ENCODE measurements at places on chromosomes 5 and 9.

DNA sequence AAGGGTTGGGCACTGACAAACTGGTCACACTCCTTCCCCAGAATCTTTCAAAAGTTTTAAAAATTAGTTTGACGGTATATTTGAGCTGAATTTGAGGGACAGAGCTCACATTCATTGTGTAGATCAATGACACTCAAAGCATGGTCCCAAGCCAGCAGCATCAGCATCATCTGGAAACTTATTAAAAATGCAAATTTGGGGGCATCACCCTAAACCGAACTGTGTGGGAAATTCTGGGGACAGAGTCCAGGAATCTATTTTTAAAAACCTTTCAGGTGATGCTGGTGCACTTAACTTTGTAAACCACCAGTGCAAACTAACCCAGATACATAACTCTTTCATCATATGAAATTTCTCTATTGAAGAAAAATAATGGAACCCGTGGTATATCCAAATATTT, 58.1 kb upstream of the MTAP start:
- DNase-seq = no peak

DNA sequence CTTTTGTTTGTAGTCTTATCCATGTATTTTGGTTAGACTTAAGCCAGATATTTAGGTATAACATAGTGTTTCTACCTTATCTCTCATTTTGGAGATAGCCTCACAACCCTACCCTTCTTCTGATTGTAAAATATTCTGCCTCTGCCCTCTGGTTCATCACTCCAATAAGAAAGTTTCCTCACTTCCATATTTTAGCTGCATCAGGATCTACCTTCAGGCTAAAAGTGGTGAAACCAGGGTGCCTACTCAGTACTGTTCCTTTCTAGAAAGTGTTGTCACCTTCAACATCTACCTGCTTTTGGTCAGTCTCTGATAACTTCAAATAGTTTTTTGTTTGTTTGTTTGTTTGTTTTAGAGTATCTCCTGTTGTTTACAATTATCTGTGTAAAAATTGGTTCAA, 294.6 kb downstream of the ANXA1 start:
- DNase-seq = no peak

DNA sequence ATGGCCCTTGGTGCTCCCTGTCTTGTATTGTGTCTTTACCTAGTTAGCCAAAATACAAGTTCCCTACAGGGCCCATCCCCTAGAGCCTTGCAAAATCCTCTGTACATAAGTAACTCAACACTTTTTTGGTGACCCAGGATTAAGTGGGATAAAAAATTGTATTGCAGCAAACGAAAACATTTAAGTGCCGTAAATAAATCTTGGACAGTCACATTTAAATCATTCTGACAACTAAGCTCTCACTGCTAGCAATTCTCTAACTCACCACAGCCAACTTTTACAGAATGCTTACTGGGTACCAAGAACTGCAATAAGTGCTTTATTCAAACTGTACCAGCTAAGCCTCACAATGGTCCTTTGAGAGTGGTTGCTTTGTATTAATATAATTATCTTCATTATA, 56.6 kb downstream of the GNAQ start:
- no peak for DNase-seq

DNA sequence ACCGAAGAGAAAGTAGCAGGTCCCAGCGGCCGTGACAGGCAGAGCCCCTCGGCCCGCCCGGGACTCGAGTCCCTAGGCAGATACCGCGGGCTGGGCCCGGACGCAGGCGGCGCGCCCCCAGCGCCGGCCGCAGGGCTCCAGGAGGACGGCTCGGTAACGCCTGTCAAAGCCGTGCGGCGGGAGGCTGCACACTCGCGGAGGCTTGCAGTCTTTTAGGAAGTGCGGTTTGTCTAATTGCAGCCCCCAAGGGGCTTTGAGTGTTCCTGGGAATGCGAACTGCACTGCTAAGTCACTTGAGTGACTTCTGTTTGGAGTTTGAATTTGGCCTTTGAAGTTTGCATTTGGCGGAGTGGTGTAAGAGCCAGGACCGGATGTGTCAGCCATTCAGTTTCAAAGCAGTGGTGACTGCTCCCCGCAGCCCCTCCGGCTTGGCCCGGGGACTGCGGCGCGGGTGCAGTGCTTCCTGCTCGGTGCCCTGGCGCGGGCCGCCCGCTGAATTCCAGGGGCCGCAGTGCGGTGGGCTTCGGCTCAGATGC, 1.3 kb downstream of the MAP3K1 start:
- DNase-seq = peak; percentile 79

DNA sequence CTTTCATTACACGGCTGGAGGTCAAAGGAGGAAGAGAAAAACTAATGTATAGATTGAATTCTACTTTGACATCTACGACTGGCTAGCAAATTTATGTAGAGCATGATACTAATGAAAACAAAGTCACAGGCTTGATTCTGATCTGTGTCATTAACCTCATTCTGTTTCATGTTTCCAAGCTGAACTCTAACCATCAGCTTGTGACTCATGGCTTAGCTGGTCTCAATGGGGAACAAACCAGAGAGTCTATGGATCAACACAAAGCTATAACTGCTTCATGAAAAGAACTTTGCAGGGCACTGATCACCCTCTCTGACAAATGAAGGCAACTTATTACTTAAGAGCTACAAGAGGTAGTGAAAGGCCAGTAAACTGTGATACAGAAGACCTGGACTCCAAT, 23.6 kb upstream of the PDE4D start:
- DNase-seq = no peak

DNA sequence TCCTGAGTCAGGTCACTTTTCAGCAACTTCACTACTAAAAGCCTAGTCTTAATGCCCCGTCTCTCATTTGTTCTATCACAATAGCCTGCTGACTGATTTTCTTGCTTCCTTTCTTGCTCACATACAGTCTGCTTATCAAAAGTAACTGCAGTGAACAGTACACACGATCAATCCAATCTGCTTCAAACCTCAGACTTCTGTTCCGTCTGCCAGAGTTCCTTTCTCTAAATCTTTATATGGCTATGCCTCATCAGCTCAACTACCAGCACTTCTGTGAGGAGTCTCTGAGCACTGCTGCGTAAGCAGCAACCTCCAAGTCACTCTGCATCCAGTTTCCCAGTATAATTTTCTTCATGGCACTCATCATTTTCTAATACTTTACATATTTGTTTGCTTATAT, 34.8 kb upstream of the PUM3 start:
- DNase-seq = no peak

DNA sequence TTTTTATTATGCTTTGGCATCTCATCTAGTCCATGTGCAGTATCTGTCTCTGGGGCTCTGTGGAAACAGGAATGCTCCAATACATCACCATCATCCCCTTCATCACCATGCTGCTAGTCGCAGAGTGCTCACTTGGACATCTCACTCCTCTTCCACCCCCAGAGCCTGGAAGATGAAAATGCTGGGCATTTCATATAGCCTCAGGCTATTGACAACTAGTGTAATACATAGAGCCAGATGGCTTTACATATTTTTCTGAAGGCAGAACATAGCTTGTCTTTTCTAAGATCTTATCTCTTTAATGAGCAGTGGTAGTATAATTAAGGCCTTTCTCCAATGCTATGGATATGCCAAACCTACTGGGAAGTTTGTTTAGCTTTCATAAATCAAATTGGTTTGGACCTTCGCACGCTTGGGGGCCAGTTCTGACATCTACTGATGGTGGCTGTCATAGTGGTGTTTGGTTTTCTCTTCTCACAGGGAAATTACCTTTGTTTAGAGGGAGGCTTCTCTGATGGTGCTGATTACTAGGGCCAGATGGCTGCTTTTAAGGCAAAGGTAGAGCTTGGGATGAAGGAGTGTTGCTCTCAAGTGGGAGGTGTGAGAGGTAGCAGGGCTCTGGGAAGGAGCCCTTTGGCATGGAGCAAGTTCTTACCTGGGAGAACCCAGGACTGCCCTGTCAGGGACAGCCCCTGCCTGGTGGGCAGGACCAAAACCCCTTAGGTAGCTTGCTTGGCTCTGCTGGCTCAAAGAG, 63.1 kb upstream of the CXCL14 start:
- DNase-seq = no peak

- DNase-seq = no peak
Observed at GRCh38 chr5:1888541-1889251, 6.0 kb upstream of the IRX4 start.

DNA sequence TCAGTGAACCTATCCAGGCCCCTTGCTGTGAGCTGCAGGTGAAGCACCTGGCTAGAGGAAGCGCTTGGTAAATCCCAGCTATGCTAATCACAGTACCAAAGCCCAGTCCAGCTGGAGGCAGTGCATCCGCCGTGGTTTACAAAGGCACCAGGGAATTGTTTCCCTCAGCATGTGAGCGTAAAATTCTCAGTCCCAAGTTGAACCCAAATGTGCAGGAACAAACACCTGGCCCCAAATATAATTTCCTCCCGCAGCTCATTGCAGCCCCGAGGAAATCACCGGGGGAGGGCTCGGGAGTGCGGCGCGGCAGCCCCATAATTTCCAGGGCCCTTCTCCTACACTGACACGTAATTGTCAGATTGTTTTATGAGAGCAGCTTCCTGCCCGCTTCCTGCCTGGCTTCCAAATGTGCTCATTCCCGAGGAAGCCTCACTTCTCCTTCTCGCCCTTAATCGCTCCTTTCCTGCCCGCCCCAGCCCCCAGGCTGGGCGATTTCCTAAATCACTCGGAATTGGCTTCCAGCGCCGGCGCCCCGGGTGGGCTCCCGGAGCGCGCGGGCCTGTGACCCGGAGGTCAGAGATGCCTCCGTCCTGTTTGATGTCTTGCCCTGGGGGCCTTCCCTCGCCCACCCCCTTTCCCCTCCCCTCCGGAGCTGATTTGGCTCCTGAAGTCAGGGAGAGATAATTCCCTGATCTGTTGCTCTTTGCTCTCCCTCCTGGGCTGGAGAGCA, 134.4 kb downstream of the FGF1 start:
- no peak for DNase-seq

GRCh38 chr5:39319395-39319794, 44.9 kb downstream of the C9 start:
- no peak for DNase-seq

DNA sequence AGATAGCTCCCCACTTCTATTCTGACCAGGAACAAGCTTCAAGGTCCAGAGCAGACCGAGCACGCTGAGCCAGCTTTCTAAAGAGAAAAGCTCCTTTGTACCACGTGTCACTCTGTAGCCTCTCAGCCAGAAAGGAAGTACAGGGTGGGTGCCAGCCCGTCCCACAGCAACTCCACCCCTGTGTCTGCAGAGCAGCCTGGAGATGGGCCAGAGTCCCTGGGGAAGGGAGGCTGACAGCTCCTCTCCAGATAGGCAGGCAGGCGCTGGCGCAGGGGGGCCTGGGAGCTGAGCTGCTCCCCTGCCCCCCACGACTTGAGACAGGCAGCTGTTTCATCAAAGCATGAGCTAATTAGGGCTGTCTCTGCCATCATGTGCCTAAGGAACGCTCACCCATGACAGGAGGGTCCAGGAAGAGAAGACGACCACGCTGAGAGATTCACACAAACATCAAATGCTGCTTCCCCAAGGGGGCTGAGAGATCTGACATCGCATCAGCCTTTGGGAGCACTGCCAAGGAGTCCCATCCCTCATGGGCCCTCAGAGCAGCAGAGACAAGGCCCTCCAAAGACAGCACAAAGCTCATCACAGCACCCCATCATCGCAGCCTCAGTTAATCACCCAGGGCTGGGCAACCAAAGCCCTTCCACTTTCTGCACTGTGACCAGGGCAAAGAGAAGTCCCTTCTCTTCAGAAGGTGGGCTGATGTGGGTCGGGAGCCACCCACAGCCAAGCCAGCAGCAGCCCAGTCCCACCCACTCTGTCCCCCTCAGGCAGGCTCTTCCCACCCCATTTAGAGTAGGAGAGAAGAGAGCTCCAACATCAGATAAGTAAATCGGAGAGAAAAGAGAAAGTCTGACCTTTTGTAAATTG, 78.5 kb upstream of the LRRTM2 start:
- peak; percentile 33 for DNase-seq

DNA sequence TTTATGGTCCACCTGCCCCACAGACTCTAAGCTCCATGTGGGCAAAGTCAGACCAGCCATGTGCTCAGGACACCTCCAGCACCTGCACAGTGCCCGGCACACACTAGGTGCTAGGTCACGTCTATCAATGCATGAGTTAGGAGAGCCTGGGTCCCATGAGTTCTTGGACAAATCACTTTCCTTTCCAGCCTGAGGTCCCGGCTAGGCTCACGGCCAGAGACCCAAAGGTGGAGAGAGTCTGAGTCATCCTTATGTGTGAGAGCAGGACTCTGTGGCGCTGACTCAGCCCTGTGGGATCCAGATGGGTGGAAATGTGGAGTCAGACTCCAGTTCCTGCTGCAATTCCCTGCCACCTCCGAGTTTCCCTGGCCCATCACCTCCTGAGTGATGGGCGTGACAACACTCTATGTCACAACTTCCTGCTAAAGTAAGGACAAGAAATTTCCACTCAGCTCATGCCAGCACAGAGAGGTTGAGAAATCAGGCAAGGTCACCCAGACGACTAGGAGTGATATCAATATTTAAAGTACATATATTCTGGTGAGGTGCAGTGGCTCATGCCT, 2.5 kb upstream of the ST6GALNAC4 start:
- peak; percentile 47 for DNase-seq

DNA sequence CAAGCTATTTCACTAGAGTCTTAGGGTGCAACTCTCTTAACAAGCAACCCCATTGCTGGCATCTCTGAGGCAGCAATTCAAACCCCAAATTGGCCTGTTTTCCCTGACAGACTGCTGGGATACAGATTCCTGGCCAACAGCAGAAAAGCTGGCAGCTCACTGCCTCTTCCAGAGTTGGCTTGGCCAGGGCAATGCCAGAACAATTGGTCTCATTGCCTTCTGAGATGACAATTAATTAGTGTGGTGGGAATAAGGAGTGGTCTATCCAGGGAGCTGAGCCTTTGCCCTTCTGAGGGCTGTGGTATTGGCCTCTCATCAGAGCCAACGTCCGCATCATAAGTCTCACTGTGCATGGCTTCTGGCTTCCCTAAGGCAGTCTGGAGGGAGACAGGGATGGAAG, 183.2 kb downstream of the GNAQ start:
- no peak for DNase-seq

- no peak for DNase-seq
Observed at GRCh38 chr5:179231309-179231708, 114.0 kb downstream of the ADAMTS2 start.

DNA sequence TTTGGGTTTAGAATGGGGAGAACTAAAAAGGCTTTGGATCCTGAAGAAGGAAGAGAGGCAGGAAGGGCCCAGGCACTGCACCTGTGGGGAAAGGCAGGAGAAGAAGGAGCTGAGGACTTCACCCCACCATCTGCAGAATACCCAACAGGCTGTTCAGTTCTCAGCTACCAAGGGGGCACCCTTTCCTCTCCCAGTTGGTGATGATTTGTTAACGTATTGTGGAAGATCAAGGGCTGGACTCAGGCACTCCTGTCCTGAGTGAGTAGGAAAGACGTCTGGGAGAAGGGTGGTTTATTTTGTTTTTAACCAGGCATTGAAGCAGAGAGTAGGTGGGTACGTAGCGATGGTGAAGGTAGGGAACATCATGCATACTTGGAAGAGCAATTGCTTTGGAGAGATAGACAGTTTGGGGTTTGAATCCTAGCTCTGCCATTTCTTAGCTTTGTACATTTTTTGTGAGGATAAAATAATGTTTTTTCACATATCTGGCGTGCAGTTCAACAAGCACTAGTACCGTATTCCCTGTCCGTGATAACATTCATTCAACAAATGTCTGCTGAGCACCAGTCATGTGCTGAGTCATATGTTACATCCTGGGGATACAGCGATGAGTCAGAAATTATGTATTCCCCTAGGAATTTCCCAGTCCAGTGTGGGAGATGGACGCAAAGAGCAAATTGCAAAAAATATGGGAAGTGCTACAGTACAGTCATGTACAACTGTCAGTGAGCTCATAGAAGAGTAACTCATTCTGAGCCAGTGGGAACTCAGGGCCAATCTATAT, 2.1 kb downstream of the MSANTD3 start:
- DNase-seq = no peak

Measured in activated CD8-positive, alpha-beta T cell treated with anti-CD3 and anti-CD28 coated beads for 36 hours (primary cell).